Right atrium auricular region (tissue), 2 donors: ENCODE measurements at places on chromosomes 11 and 22. TPM values are rescaled to one million over a fixed set of nuclear protein-coding genes. Genes with fewer than 3 reads are reported as not detected.

TRIOBP gene
- 118 TPM for total RNA-seq

MB gene
- 9,762 TPM for total RNA-seq

ASPHD2 gene
- 0.71 TPM for total RNA-seq

DNA sequence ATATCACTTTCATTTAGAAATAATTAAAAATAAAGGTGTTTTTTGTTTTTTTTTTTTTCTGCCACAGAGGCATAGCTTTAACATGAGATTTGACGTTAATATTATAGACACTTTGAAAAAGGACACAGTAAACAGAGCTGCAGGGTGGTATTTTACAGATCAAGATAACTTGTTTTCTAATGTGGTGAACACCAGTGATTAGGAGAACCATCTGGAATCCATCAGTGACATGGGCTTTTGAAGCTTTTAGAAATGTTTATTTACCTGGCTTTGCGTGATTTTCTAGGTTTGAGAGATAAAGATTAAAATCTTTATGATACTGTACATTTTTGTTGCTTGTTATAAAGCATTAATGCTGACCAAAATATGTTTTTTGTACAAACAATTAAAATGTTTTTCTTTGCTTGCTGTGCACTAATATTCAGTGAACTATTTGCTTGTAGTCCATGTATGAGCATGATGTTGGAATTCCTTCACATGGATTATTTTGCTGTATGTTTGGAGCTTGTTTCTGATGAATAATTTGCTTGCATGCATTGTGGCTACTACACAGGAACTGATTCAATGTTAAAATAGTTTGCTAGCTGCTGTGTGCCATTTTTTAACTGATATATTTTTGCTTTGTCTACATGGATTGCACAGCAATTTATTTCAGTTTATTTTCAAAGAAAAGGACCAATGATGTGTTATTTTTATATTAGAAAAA, 352.1 kb upstream of the NARS2 start:
- no peaks in the 10 kb centered on the region for H3K36me3 ChIP-seq
- H3K4me3 ChIP-seq: no peak overlapping the region
- H3K27ac ChIP-seq: no peak overlapping the region
- DNase-seq: no peak

GRCh38 chr22:35308480-35309021, 8.9 kb downstream of the TOM1 start:
- DNase-seq: no peak
- peak overlapping the region; percentile 28 for H3K27ac ChIP-seq
- peaks cover 81% of the 10 kb centered on the region for H3K4me1 ChIP-seq
- no peaks in the 10 kb centered on the region for H3K36me3 ChIP-seq

DNA sequence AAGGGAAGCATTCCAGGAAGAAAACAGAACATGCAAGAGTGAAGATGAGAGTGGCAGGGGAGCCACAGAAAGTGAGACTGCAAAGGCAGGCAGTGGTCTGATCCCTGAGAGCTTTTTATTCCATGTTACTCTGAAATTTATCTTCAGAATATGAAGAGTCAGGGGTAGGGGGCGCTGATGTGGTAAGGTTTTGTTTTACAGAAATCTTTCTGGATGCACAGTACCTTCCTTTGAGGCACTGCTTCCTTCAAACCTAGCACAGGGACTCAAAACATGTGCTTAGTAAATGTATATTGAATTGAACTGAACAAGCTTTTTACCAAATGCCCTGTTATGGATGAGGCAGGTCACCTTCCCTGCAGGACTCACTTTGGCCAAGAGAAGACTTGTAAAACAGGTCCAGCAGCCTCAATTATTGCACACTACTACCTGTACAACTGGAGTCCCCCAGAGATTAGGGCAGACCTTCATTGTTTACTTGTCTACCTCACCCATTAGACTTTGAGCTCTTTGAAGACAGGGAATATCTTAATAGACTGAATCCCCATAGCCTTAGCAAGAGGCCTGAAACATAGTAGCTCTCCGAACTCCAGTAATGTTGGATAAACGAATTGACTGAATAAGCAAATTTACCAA, 2.2 kb downstream of the PAK1 start:
- no peak overlapping the region for H3K27ac ChIP-seq
- no peaks in the 10 kb centered on the region for H3K27me3 ChIP-seq
- no peaks in the 10 kb centered on the region for H3K36me3 ChIP-seq
- no peak for DNase-seq
- peaks cover 8% of the 10 kb centered on the region for H3K4me1 ChIP-seq

DNA sequence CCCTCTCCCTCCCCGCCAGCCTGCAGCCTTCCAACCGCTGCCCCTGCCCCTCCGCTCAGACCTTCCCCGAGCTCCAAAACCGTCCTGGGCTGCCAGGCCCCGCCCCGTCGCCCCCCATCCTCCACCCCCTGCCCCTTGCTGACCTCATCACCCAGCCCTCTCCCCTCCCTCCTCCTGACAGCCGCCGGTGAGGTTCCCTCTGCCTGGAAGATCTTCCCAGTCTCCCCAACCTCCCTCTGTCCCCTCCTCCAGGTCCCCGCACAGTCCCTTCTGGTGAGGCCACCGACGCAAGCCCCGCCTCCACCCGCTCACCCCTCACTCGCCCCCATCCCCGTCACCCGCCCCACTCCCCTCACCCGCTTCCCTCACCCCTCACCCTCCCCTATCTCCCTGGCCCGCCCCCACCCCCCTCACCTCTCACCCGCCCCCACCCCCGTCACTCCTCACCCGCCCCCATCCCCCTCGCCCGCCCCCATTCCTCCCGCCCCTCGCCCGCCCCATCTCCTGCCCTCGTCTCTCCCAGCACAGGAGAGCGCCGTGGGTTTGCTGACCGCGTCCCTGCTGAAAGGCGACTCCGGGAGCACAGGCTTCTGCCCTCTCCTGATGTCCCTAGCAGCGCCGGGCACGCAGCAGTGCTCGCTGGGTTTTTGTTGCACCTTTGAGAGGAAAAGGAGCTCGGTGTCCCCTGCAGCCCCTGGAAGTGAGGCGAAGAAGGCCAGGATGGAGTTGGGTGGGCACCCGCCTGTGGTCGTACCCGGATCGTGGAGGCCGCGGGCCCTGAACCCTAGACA, 16.4 kb upstream of the UPK3A start:
- H3K4me1 ChIP-seq: peaks cover 49% of the 10 kb centered on the region
- H3K27ac ChIP-seq: peak overlapping the region; percentile 27
- H3K27me3 ChIP-seq: no peaks in the 10 kb centered on the region
- H3K4me3 ChIP-seq: peak overlapping the region; percentile 47

DNA sequence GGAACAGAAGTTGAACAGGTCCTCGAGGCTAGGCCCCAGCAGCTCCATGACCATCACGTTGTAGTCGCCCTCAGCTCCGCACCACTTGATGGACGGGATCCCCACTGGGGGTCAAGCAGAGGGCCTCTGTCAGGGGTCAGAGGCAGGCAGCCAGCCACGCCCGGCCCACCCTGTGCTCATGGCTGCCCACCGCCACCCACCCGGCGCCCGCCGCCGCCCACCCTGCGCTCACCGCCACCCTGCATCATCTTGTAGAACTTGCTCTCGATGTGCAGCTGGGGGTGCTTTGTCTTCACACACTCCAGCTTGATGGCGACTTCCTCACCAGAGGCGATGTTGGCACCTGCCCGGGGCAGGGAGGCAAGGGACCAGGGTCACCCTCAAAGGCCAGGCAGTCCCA, 14.3 kb downstream of the CSNK1E start:
- H3K36me3 ChIP-seq: peaks cover 56% of the 10 kb centered on the region
- H3K27me3 ChIP-seq: no peaks in the 10 kb centered on the region
- no peaks in the 10 kb centered on the region for H3K4me1 ChIP-seq
